ENCODE measurements at places on chromosomes 2 and 18.
A peak's percentile ranks its signal among the peaks of the same experiment; 100 is the strongest.

- DNase-seq, result no peak
Measured at GRCh38 chr2:16561676-16562075, 104.0 kb downstream of the CYRIA start.

DNA sequence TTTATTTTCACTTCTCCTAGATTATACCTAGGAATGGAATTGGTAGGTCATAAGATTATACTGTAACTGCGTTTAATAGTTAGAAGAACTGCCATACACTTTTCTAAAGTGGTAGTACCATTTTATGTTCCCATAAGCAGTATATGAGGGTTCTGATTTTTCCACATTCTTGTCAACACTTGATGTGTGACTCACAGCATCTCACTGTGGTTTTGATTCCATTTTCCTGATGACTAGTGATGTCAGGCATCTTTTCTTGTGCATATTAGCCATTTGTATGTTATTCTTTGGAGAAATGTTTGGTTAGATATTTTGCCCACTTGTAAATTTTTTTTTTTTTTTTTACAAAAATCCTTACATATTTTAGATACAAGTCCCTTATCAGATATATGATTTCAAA, 2.3 kb downstream of the DCAF17 start:
- peak; percentile 38 for DNase-seq

DNA sequence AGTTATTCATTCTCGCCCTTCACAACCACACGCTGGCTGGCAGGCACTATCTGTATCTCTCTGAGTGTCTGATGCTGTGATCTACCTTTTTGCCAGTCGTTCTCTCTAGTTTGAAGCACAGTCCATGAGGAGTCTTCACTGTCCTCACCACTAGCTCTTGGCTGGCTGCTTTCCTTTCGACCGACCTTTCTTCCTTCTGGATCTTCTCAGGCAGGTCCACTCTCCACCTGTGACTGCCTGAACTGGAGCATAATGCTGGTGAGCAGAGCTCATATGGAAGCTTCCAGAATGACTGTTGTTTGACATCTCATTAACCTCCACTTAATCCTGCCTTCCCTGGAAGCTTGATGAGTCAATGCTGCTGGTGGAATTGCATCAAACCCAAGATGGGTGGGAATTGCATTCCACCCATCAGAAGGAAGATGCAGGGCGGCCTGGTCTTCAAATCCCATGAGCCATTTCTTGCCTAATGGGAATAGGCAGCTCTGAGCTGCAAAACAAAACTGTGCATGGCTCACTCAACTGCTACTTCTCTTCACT, 283.5 kb upstream of the HDAC4 start:
- no peak for DNase-seq

DNA sequence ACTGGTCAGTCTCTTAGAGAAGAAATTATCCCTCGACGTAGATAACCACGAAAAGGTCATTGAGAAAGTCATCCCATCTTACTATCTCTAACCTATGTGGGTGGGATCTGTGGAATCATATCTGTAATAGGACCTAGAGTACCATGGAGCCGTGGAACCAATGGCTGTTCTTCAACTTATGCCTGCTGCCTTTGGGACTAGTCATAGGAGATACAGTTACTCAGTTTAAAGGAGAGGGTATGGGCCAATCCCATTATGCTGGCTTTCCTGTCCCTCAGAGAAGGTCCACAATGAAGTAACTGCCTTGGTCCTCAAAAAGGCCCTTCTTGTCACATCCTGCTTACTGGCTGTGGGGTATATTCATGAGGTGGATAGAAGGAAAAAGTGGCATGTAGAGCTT, 77.5 kb downstream of the FEZ2 start:
- no peak for DNase-seq

DNA sequence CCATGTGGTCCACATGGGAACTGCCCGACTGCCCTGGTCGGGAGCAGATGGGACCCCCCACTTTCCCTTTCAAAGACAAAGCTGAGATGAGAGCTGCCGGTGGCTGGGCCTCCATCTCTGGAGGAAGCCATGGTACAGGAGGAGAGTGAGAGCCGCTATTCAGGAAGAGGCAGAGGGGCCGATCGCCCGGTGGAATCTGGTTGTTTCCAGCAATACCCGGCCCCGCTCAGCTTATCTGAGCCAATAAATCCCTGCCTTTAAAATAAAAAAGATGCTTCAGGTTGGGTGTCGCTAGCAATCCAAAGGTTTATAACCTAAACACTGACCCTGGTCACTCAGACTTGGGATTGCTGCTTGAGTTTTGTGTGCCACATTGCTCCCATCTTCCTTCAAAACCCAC, 15.2 kb upstream of the B3GNT7 start:
- no peak for DNase-seq

DNA sequence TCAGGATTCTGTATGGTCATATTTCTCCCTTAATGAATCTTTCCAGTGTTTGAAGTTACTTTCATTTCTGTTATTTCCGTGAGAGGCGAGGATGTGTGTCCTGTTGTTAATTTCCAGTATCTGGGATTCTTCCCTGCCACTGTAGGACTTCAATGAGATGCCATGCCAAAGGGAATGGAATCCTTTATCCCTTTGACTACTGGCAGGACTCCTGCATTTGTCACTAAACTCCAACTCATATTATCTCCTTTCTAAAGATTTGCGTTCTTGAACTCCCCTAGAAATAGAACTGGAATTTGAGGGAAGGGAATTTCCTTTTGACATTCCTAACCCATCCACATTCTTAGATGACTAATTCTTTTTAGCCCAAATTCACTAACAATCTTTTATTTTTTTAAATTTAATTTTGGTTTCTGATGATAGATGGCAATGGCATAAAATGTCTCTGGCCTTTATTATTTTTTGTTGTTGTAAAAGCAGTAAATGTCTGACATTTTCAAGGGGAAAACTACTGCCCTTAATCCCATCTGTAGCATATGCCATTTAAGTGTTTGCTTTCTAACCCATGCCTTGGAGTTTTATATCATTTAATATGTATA, 87.8 kb upstream of the EML6 start:
- peak; percentile 27 for DNase-seq

DNA sequence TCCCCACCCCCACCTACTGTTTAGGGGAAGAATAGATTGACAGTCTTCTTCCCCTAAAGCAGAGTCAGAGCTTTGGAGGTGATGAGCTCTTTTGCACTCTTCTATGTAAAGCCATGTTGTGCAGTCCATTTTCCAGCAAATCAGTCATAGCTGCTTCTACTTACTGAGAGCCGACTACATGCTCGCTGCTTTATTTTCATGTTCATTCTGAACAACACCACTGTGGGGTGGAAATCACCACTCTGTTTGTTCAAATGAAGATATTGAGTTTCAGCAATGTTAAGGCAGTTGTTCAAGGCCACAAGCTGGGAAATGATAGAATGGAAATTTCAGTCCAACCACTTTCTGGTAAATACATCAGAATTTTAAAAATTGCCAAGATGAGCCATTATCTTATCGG, 88.3 kb downstream of the INSIG2 start:
- no peak for DNase-seq

GRCh38 chr2:161085149-161085548, 75.1 kb upstream of the TANK start:
- peak; percentile 89 for DNase-seq

- DNase-seq, result no peak
Measured at GRCh38 chr2:115939902-115940301, 1497.5 kb downstream of the DPP10 start.

DNA sequence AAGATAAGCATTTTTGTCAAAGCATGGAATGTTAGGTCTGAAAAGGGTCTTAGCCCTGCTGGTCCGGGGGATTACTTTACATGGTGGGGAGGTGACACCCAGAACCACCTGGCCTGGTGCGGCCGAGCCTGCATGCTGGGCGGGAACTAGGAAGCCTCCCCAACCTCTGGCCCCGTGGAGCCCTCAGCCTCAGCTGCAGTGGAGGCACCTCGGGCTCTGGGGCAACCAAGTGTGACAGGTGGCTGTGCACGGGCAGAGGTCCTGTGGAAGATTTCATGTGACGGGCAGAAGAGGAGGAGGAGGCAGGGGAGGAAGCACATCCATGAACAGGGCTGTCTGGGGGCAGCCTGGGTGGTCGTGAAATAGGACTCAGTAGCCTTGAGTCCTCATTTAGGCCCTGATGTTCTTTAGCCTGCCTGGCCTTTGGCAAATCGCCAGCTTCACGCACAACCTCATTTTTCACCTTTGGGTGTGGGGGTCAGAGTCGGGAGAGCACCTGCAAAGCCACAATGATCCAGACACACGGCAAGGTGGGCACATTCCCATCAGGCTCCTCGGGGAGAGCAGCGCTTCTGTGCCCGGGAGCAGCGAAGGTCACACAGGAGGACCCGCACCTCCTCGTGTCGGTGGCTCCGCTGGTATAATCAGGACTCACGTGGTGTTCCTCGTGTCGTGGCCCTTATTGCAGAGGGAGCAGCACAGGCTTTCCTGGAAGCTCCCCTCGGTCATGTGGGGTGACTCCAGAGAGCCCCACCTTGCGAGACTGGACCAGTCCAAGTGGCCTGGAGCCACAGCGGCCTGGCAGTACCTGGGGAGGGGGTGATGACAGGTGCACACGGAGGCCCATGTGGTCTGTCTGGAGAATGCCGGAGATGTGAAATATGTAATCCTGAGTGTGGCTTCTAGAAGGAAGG, 13.9 kb downstream of the CNDP2 start:
- no peak for DNase-seq

GRCh38 chr2:128469875-128470274, 151.2 kb upstream of the HS6ST1 start:
- no peak for DNase-seq

DNA sequence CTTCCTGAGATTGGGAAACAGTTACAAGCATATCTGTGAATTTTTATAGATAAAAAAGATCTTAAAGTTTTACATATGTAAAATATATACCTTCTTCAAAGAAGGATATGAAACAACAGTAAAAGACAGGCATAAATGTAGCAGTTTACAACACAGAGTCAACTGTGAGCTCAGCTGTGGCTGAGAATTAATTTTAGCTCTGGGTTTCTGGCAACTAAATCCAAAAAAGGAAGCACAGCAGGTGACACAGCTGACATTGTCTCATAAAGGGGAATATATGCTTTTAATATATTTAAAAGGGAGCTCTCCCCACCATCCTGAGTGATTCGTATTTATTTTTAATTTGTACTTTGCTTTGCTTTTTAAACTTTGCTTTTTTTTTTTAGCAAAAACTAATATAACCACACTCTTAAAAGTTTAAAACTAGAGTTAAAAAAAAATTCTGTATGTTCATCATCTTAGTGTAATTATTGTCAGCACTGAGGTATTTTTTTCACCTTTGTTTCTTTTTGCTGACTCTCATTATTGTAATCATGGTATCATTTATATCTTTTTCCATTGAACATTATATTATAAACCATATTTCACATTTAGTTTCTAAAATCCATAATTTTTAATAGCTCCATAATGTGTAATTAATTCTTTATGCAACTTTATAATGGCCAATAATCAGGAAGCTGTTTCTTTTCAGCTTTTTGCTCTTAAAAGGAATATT, 6.7 kb downstream of the TUBB6 start:
- no peak for DNase-seq

- no peak for DNase-seq
Measured at GRCh38 chr2:73494031-73494430, 108.4 kb downstream of the ALMS1 start.

DNA sequence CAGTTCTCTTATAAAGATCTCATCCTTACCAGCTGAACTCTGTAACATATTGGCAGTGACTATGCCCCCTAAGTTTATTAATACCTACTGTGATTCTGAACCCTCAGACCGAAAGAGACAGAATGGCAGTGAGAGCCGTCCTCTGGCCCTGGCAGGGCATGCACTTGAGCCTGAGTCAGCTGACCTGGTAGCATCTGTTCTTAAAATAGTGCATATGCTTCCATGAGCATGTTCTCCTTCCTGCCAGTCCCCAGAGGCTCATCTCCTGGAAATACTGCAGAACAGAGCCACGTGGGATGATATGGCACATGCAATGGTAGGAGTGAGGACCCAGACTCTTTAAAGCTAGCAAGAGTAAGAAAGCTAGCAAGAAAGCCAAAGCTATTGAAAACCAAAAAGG, 59.0 kb downstream of the RASGRP3 start:
- DNase-seq, result no peak

DNA sequence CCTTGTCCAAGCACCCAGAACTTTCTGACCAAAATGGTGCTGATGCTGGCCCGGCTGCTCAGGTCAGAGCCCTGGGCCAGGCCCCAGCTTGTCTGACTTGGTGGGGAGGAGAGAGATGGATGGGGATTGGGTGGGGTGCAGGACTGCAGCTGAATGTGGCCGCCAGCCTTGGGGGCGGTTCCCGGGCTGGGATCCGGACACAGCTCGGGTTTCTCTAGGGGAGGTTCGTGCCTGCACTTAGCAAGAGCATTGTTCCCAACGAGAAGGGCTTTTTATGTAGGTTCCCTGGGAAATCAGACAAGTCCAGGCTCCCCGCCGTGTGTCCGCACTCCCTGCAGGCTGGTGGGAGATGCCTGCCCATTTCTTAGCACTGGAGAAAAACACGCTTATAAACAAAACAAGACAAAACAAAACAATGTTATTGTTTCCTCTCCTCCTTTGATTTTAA, 50.5 kb upstream of the HS6ST1 start:
- DNase-seq, result no peak

DNA sequence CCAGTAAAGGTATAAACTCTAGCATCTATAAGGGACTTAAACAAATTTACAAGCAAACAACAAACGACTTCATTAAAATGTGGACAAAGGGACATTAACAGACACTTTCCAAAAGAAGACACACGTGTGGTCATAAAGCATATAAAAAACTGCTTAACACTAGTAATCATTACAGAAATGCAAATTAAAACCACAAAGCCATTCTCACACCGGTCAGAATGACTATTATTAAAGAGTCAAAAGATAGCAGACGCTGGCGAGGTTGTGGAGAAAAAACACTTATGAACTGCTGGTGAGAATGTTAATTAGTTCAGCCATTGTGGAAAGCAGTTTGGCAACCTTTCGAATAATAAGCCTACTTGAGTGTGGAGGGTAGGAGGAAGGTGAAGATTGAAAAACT, 217.1 kb upstream of the DLGAP1 start:
- DNase-seq, result no peak

DNA sequence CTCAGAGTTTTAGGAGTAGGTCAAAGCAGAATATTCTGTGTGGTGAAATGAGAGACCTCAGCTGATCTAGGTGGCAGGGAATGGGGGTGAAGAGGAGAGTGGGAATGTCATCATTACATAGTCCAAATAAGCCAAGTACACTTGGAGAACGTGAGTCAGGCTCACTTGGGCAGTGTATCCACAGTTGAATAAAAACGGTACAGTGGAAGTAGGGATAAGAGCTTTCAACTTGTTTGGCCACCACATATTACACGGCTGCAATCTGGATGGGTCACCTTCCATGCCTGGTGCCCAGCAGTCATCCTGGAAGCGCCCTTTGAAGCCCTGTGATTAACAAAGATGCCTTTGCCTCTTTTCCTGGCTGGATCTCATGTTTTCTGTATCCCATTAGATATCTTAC, 28.6 kb downstream of the MIB1 start:
- no peak for DNase-seq

GRCh38 chr2:71631411-71631931, 178.1 kb downstream of the DYSF start:
- no peak for DNase-seq

DNA sequence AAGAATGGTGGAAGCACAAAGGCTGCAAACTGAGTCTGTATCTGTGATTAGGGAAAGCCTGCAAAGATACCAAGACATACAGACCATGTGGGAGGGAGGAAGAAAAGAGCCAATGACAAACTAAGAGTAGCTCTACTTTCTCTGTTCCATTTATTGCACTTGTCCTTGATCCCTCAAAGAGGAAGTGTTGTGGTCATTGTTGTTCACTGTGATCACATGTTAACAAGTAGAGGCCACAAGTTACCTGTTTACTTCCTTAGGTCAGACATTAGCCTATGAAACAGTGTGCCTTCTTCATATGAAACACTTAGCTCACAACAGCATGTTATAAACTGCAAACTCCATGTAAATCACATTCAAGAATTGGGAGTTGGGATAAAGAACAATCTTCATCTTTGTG, 32.6 kb downstream of the MAP2 start:
- no peak for DNase-seq
